ENCODE measurements at places on chromosomes 12 and 14. TPM values are rescaled to one million over a fixed set of nuclear protein-coding genes. Genes with fewer than 3 reads are reported as not detected.

DNA sequence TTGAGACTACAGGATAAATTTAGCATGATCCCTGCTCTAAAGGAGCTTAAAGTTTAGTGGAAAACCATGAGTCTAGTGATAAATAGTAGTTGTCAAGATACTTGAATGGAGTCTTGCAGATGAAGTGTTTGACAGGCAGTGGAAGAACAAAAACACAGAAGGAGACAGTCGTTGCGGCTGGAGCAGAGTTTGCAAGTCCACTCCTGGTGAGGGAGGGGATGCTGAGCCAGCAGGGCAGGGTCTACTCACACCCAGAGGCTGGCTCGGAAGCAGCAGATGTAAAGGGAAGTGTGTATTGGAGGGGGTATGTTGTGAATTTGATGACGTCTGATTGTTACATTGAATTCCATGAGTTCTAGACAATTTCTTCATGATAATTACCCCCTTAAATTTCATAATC lies 61.3 kb downstream of the TRAF3 start:
- DNase-seq, result no peak

- DNase-seq, result no peak
These were observed 31.2 kb downstream of the SRGAP1 start for GRCh38 chr12:63875703-63876102.

The CRIP1 gene
- 22.7 TPM for polyA plus RNA-seq

The KRT77 gene
- polyA plus RNA-seq, result not detected

The EML5 gene
- 2.5 TPM for polyA plus RNA-seq

The EGLN3 gene
- polyA plus RNA-seq, result 19.8 TPM

The ASIC1 gene
- 5.8 TPM for polyA plus RNA-seq
